ENCODE measurements at places on chromosomes 5 and 9.

DNA sequence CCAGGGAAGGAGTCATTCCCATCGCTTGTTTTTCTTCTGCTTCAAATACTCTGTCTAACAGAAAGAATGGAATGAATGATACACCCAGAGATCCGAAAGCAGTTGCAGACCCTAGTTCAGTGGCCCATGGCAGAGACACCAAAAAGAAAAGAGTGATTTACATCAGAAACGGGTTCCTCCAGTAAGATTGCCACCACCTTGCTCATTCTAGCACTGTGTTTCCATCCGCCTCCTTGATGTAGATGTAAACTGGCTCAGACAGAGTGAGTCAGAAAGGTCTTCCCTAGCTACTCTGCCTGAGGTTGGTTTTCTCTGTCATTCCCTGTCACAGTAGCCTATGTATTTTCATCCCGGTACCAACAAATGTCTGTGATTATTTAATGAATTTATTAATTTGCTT is 15.9 kb upstream of the CLINT1 start:
- DNase-seq: no peak

GRCh38 chr5:143790457-143791112 is 21.4 kb upstream of the HMHB1 start:
- no peak for DNase-seq

GRCh38 chr5:1010641-1011046 is 2.0 kb downstream of the NKD2 start:
- peak; percentile 29 for DNase-seq

- no peak for DNase-seq
Measured at GRCh38 chr5:150272531-150272930, 17.0 kb downstream of the CAMK2A start.

- peak; percentile 76 for DNase-seq
Measured at GRCh38 chr5:157328277-157328912, 62.5 kb downstream of the CYFIP2 start.

DNA sequence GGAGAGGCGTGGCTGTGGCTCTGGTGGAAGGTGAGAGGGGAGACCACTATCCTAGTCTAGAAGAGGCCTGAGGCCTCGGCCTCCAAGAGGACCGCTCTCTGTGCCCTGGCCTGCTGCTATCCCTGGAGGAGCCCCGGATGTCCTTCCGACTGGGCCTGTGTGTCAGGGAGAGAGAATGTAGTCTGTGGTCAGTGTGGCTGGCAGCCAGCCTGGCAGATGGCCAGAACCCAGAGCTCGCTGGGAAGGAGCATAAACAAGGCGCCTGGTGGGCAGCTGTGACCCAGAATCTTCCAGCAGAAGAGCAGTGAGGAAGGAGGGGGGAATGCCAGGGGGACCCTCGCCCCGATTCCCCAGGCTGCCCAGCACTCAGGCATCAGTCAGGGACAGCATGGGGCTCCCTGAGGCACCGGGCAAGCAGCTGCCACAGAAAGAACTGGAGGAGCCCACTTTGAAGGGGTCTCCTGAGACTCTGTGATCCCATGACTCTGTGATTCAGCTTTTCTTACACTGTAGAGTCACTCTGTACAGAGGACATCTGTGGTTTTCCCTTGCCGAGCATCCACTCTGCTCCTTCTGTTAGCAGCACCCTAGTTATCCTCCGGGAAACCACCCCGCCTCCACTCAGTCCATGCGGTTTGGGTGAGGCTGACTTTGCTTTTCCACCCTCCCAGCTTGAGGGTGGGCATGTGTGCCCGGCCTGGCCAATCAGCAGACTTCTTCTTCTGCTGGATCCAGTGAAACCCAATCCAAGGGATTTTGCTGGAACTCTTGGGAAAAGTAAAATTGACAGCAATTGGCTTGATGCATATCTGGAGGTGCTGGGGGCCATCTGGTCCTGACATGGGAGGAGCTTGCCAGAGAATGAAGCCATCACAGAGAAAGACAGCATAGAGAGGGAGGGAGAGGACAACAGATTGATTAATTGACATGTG is 46.2 kb upstream of the PWWP2A start:
- peak; percentile 90 for DNase-seq

DNA sequence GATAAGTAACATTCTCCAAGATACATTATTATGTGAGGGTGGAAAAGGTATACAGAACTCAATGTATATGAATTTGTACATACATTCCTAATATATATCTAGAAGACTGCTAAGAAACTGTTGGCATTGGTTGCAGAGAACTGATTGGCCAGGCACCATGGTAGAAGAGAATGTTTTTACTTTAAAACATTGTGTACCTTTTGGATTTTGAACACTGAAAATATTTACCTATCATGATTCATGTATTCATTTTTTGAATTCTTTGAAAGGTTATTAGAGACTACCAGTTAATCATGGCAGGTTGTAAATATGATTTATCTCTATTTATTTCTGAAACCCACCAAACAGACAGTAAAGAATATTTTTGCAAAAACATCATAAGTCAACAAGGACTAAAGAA is 41.2 kb upstream of the ADRB2 start:
- DNase-seq: no peak

DNA sequence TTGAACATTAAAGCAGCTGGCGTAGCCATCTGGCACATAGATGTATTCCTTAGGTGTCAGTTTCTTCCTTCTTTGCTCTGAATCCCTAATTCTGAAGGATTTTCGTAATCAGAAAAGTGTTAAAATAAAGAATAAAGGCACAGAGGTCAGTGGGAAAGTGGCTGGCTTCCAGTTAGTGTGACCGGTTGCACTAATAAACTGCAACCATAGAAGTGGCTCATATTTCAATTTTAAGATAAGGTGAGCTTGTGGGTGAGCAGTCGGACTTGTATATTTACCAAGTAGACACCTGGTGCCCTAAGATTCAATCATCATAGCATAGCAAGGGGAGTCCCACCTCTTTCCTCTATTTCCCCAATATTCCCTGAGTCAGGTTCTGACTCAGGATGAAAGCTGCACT is 459.6 kb downstream of the ACTL7B start:
- DNase-seq: no peak

GRCh38 chr9:70600506-70600905 is 186.0 kb upstream of the KLF9 start:
- DNase-seq: no peak

- no peak for DNase-seq
Measured at GRCh38 chr5:37319037-37319782, 51.7 kb downstream of the NUP155 start.

DNA sequence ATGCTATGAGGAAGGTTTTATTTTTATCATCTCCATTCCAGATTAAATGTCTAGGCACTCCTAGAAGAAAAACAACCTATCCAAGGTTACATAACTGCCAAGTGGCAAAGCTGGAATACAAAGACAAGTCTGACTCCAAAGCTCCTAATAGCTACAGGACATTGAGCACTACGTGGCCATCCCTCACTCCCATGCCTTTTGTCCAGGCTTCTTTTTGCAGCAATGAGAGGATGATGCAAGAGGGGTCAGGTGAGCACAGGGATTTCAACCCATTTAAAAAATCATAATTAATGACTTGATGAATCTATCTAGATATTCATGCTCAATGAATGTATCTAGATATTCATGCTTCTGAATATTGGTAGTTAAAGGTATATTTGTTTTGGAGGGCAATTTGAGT is 117.0 kb downstream of the KIAA0825 start:
- DNase-seq: no peak

DNA sequence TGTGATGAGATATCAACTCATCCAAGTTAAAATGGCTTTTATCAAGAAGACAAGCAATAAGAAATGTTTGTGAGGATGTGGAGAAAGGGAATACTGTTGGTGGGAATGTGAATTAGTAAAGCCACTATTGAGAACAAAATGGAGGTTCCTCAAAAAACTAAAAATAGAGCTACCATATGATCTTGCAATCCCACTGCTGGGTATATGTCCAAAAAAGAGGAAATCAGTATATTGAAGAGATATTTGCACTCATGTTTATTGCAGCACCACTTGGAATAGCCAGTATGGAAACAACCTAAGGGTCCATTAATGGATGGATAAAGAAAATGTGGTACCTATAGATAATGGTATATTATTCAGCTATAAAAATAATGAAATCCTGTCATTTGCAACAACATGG is 25.1 kb downstream of the PPIP5K2 start:
- DNase-seq: no peak

GRCh38 chr9:124788542-124789217 is 11.7 kb downstream of the OLFML2A start:
- DNase-seq: no peak

DNA sequence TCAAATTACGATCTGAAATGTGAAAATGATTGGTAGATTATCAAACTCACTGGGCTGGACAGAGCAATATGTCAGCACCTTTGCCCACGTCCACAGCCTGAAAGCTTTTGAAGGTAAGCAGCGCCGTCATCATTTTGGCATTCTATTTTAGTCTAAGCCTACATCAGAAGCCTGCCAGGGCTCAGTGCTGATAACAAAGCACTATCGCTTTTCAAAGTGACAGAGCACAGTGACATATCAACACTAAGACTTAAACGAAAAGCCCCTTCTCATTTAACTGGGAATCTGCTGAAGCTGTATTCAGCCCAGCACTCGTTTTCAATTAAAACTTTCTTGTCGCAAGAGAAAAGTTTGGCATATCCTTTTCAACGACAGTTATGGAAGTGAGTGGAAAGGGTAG is 1076.3 kb downstream of the PTPRD start:
- DNase-seq: no peak

- DNase-seq: no peak
Measured at GRCh38 chr9:119365291-119366027, 3.8 kb downstream of the BRINP1 start.

DNA sequence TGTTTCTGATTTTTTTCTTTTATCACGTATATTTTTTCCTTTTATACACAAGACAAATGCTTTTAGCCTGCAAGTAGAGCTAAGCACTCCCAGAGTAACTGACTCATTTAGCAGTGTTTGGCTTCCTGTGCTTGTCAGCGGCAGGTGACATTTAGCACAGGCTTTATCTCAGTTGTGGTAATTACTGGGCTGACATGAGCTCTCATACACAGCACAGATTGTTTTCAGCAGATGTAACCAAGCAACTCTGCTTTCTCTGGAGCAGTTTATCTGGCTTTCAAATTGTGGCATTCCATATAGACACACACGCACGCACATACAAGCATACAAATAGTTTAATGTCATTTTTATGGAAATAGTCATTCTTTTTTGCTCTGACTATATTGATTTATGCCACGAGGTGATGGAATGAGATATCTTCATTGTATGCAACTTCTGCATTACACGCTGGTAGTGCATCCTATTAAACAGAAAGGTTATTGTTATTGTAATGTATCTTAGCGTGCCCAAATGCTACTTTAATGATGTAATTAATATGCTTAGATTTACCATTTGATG is 379.0 kb upstream of the GRAMD2B start:
- DNase-seq: no peak

DNA sequence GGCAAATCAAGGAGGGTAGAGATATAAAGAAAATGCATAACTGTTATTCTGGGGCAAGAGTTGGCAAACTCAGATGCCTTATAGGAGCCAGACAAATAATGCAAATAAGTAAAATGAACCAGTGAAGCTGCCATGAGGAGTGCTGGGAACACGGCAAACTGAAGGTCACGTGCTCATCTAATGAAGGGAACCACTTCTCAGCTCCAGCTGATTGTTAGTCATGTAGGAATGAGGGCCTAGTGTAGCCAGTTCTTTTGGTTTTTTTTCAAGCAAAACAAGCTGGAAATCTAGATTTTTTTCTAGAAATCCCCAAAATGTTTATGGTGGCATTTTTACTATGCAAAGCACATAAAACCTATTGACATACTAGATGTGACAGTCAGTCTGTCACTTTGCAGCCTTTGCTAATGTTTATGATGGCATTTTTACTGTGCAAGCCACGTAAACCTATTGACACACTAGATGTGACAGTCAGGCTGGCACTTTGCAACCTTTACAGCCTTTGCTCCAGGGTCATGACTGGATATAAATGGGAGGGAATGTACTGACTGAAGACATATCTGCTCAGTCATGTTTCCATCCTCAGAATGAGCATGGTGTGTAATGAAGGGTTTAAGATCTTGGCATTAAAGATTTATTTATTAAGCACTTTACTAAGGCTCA is 39.4 kb downstream of the RUSC2 start:
- DNase-seq: no peak

DNA sequence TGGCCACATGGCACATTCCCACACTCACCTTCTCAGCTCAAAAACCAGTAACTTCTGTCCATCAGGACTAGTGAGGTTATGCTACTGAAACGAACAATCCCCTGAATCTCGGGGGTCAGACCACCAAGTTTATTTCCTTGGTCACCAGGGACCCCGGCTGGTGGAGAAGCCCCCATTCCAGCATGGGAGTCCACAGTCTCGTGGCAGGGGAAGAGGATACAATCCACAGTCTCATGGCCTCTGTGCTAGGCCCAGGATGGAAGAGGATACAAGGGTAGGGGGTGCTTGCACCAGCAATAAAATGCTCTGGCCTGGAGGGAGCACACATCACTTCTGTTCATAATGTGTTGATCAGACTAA is 7.4 kb upstream of the CARD19 start:
- no peak for DNase-seq

DNA sequence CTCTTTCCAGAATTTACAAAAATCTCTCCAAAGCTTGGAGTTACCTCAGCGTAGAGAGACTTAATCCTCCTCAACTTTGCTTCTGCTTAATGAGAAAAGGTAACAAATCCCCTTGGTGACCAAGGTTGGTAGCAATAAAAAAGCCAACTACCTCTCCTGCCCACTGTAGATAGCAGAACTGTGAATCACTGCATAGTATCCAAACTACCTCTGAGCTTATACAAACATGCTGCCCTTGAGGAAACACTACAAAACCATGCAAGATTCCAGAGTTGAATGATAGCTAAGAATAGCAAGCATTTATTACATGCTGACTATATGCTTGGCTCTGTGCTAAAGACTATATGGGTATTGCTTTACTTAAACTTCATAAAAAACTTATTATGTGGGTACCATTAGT is 2.8 kb upstream of the ADAMTS12 start:
- no peak for DNase-seq

GRCh38 chr5:167750586-167750985 is 540.9 kb upstream of the WWC1 start:
- DNase-seq: no peak

DNA sequence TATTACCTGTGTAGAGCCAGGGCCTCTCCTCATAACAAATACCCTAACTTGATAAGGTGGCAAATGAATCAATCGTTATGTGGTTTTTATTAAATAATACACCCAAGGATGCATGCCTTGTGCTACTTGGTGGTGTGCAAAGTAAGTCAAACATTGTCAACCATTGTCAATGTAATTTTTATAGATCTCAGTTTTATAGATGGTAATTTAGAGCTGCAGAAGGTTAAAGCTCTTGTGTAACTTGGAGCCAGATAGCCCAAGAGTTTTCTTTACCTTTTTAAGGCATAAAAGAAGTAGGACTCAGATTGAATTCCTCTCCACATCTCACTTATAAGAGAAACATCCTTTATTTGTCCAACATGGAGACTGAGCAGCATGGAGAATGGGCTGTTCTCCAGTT is 304.7 kb downstream of the NTRK2 start:
- no peak for DNase-seq

All from left hindlimb (tissue), 1 donor.